ENCODE measurements at places on chromosomes 2 and 18.
A peak's percentile ranks its signal among the peaks of the same experiment; 100 is the strongest.

DNA sequence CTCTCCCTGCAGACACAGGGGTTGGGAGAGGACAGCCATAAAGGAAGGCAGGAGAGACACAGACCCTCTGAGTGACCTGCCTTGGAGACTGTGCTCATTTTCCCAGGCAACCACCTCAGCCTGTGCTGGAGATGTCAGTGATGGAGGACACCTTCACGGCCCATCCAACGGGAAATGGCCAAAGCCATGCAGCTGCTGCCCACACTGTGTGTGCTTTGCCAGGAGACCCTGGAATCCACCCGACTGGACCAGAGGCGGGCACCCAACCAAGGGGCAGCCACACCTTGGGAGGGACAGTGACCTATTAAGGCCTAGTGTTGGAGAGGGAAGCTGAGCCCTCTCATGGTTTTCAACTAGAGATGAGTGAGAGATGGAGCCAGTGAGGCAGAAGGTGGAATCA lies 192.5 kb downstream of the SMAD2 start:
- no peak for DNase-seq

DNA sequence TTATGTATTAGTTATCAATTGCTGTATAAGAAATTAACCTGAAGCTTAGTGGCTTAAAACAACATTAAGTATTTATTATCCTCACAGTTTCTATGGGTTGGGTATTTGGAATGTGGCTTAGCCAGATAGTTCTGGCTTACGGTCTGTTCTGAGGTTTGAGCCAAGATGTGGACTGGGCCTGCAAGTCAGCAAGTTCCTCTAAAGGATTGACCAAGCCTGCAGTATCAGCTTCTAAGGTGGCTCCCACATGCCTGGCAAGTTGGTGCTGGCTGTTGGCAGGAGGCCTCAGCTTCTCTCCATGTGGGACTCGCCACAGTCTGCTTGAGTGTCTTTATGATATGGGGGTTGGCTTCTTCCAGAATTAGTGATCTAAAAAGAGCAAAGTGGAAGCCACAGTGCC lies 45.0 kb upstream of the TCF4 start:
- DNase-seq: no peak

DNA sequence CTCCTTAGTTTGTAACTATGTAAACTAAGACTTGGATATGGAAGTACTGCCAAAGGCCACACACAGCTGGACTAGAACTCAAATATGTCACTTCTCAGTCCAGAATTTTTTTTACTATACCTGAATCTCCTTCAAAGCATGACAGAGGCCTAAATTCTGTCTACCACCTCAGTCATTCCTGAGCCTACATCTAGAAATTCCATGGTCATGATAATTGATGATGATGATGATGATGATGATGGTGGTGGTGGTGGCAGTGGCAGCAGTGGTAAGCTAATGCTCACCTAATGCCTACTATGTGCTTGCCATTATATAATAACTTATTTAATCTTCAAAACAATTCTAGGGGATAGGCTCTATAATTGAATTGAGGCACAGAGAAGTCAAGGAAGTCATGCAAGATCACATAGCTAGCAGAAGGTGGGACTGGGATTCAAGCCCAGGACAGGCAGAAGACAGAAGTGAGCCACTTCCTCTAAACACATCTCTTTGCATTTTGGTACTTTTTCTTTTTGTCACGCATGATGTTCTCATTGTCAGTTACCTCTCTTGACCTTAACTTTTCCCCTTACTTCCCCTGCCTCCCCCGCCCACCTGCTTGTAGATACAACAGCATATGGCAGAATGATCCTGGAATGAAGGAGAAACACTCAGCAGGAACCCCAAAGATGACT lies 539.3 kb downstream of the TNS1 start:
- DNase-seq: no peak

- DNase-seq: no peak
Measured at GRCh38 chr18:11136241-11136640, 13.1 kb downstream of the PIEZO2 start.

DNA sequence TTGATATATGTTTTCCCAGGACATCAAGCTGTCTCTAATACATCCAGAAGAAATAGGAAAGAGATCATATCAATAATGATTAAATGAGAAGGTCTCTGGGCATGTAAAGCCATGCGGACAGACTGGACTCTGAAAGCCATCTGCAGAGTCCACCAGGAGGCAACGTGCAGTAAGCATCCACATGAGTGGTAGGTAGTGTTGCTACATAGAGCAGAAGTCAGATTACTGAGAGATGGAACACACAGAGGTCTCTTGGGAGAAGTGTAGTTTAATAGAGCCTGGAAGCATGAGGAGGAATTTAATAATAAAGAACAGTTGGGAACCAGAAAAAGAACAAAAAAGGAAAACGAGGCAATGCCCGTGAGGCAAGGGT lies 758.1 kb upstream of the DDX18 start:
- no peak for DNase-seq

DNA sequence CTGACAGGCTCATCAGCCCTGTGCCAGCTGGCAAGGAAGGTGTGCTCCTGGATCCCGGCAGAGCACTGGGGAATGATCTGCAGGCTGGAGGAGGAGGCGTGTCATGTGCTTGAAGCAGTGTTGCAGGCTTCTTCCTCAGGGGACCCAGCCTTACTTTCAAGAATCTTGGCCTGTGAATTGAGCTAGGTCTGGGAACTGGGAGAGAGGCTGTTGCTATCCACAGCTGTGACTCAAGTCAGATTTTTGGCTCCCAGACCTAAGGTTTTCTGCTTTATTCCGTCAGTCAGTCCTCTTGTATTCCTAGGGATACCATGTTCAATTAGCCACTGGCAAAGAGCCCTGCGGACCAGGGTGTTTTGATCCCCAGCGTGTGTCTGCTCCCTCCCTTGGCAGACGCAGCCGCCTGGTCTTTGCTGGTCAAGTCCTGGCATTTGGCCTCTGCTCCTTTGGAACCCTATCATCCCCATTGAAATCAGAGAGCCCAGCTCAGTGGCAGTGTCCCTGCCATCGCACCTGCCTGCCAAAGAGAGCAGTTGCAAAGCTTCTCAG lies 32.4 kb downstream of the ASB1 start:
- peak; percentile 37 for DNase-seq

DNA sequence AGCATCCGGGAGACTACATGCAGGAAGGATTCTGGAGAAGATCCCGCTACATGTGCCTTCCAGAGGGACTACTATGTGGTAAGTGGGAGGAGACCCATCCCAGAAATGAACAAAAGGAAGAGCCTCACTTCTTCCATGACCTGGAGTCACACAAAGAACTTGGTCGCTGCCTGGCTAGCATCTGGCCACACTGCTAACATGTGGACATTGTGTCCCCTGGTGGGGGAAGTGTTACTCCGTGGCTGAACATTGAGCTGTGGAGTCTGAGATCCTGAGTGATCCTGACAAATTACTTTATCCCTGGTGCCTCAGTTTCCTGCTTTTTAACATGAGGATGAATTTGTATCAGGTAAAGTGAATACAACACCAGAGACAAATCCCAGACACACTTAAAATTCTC lies 8.4 kb downstream of the SPP2 start:
- DNase-seq: no peak

DNA sequence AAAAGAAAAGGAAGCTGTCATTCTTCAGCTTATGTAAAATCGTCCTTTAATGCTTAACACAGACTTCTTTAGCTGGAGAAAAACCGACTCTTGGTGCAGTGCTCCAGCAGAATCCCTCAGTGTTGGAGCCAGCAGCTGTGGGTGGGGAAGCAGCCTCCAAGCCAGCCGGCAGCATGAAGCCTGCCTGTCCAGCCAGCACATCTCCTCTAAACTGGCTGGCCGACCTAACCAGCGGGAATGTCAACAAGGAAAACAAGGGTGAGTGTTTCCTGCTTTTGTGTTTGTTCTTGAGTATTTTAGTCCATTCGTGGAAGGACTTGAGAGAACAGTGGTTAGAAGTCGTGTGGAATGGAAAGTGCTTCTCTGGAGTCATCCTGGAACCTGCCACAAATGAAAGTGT lies 38.9 kb downstream of the KDM3A start:
- DNase-seq: peak; percentile 15

DNA sequence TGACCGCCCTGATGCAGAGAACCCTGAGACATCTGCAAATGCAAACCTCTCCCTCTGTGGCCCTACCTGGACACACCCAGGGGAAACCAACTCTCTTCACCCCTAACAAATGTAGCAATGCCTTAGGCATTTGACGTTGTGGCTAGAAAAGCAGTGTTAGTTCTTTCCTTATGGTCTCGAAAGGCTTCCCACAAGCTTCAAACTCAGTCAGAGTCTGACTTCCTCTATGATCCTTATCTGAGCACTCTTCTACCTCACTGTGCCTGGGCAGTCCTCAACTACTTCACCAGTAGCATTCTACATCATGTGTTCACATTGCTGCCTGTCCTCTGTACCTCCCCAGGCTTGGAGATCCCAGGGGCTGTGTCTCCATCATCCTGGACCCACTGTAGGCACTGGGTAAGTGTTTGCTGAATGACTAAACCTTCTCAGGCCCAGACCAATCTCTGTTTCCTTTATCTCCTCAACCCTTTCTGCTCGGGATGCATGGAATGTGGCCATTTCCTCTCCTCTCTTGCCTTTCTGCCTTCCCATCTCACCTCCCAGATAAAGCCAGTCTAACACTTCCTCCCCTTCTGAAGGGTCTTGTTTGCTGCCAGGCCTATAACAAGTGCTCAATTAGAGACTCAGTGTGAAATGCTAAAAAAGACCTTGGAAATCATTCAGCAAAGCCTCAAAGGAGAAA lies 91.7 kb upstream of the ACAA2 start:
- DNase-seq: no peak

- DNase-seq: no peak
Measured at GRCh38 chr2:122999258-122999657, 1025.8 kb upstream of the CNTNAP5 start.

GRCh38 chr2:84375020-84375419 lies 84.1 kb downstream of the SUCLG1 start:
- no peak for DNase-seq

DNA sequence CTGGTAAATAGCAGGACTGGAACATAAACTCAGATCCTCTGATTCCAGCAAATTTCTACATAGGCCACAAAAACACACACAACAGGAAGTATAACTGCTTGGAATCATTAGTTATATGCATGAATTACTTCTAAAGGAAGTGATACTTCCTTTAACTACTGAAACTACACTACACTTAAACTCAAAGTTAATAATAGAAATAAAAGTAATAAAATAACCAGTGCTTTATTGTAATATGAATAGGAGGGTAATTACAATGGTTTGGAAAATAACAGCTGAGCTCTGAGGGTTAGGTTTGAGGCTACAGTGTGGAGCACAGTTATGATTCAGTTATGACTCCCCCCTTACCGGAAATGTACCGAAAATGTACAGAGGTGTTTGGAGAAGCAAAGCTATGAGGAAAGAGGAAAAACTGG lies 18.5 kb upstream of the POLI start:
- no peak for DNase-seq

GRCh38 chr2:24857746-24858145 lies 62.3 kb downstream of the ADCY3 start:
- DNase-seq: no peak

- no peak for DNase-seq
Measured at GRCh38 chr2:158740127-158740526, 55.0 kb upstream of the DAPL1 start.

DNA sequence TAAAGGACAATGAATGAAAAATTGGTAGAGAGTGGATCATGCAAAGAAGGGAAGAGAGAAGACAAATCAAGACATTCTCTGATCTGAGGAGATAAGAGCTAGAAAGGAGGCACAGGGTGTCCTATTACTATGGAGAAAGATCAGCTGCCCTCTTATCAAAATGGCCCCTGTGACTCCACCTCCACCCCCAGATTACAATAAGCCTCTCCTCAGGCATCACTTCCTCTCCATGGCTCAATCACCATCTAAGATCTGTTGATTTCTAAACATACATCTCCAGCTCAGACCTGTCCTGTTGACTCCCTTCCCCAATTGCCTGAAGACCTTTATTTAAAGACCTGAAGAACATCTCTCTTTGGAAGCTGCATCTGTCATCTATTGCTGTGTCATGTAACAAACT lies 43.2 kb downstream of the SP100 start:
- no peak for DNase-seq

DNA sequence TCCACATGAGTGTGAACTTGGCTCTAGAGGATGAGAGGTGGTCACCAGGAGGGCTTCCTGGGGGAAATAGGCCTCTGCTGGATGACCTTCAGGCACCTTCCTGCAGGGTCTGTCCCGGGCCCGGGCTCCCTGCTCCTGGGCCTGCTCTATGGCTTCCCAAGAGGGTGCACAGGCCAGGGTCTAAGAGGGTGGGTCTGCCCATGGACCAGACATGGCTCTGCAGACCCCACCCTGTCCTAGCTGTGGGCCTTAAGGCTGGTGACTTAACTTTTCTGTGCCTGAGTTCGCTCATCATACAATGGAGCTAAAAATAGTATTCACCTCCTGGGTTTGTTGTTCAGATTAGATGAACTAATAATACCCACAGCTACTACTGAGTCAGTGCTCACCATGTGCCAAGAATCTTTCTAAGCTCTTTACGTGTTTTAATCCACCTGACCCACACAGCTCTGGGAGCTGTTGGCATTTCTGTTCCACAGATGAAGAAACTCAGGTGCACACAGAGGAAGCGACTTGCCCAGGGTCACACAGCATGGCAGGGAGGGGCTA lies 14.4 kb downstream of the INHBB start:
- DNase-seq: no peak

GRCh38 chr18:62131301-62131909 lies 55.5 kb downstream of the PIGN start:
- DNase-seq: peak; percentile 1

DNA sequence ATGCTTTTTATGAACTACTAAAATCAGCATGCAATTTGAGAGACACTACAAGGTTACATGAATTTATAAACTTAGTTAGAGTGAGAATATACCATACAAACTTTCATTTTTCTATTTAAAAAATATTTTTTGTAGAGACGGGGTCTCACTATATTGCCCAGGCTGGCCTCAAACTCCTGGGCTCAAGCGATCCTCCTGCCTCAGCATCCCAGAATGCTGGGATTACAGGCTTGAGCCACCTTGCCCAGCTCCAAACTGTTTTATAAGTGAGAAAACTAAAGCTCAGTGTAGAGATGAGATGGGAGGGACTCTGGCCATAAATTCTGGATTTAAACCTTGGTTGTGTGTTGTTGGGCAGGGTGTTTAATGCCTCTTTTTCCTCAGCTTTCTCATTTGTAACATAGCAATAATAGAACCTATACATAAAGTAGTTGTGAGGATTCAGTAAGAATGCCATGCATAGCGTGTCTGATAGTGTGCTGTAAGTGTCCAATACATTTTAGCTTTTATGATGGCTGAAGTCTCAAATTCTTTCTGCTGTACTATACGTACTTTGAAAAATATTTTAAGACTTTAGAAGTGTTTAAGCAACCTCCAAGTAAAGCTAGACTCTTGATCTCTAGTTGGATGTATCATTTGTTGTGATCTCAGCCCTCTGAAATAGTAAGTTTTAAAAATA lies 9.7 kb downstream of the CAB39 start:
- no peak for DNase-seq

Measured in hypothalamus (tissue), 51 donors.